ENCODE measurements at places on chromosomes 2 and 18.

DNA sequence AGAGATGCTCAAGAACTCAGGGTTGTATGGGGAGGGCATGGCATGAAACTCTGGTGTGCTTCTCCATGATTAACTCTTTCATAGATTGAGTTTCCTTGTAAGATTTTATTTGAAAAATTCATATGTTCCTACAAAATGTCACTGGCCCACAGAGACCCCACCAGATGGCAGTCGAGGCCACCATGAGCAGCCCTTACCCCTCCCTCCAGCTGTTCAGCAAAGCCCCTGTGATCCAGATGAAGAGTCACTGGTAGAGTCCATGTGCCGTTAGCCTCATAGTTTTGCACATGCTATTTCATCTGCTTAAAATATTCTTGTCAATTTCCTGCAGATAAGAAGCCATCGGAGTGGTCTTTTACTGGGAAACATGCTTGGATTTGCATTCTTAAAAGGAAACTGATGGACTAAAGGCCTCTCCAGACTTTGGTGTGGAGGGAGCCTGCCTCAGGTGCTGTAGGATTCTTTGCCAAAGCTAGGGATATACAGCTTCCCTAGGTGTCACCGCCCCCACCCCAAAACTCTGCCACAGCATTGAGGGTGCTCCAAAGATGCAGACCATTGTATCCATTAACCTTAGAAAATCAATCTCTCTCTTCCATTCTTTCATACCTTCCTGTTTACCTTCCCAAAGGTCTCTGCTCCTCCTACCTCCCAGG, 18.8 kb downstream of the ZNF385B start:
- no peak for DNase-seq

DNA sequence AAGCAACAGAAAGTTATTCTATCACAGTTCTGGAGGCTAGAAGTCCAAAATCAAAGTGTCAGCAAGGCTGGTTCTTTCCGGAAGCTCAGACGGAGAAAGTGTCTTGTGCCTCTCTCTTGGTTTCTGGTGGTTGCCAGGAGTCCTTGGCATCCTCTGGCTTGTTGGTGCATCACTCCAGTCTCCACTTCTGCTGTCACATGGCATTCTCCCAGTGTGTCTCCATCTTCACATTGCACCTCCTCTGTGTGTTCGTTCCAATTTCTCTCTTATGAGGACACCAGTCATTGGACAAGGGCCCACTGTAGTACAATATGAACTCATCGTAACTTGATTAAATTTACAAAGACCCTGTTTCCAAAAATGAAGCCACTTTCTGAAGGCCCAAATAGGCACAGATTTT, 175.4 kb upstream of the ATP5MC3 start:
- DNase-seq: no peak

GRCh38 chr2:32947076-32947483, 327 bp downstream of the LTBP1 start:
- no peak for DNase-seq

DNA sequence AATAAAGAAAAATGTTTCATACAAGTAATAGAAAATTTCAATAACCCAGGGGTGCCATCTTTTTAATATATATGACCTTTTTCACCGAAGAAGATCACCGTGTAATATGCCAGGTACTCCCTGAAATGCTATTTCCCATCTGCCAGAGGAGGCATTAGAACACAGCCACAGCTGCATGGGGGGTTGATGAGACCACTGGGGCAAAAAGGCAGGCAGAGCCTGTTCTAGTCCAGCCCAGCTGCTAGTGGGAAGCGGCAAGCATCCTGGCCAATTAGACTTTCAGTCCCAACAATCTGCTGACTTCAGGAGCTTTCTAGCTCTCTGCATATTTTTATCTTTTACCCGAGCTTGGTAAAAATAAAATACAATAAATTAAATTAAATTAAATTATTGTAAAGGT, 362.6 kb downstream of the RIT2 start:
- no peak for DNase-seq

GRCh38 chr2:197427986-197428385, 6.8 kb downstream of the SF3B1 start:
- DNase-seq: no peak

Data from CD4-positive, alpha-beta T cell treated with Interleukin-2 at 100 ng/mL for 4 hours (primary cell).